ENCODE measurements at places on chromosomes 12 and 14.

DNA sequence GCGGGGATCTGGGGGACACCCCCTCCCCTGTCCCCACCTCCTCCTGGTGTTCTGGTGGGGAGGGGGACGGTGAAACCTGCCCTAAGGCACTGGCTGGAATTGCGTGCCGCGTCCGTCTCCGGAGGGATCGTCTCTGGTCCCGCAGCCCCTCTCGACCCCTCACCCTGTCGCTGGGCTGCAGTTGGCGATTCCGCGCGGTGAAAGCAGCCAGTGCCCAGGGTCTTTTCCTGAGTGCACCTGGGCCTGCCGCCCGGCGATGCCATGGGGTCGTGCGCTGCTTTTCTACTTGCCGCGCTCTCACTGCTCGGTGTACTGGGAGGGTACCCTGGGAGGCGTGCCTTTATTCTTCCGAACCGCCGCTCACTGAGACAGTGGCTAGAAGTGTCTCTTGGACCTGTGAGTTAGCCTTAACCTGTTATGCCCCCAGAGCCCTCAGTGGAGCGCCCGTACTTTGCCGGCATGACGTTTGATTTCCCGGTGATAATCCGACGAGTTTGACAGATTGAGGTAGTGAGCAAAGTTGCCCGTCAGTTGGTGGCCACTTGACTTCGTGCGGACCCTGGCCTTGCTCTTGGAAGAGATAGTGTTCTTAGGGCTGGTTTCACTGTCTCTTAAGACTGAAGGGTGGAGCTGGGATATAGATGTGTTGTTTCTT lies 788 bp downstream of the SFSWAP start:
- no peak for DNase-seq

DNA sequence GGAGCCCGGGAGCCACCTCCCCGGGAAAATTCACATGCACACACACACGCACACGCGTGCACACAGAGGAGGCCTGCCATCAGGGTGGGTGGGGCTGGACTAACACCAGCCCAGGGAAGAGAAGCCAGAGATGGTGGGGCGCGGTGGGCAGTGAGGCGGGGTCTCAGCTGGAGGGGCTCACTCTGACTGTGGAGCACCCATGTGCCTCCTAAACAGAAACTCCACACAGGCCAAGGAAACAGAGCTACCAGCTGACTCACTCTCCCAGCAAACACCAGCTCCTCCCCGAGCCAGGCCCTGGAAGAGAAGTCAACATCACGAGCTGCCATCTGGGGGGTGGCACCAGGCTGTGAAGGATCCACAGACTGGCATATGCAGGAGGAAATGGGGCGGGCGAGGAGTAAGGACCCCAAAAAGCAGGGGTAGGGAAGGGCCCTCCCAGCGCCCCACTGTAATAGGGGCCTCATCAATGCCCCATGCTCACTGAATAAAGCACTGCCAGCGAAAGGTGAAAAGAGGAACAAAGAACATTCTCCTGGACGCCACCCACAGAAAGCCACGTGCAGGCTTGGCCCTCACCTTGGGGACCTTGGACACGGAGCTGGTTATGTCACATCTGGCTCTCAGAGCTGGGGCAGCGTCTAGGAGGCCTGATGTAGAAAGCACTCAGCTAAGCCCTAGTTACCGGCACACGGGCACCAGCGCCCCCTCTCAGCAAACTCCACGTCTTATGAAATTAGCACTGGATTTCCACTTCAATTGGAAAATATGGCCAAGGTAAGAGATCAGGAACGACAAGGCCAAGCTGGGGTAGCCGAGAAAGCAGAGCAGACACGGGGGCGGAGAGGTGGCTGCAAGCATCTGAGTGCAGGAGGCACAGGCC lies 8.4 kb upstream of the INF2 start:
- no peak for DNase-seq

DNA sequence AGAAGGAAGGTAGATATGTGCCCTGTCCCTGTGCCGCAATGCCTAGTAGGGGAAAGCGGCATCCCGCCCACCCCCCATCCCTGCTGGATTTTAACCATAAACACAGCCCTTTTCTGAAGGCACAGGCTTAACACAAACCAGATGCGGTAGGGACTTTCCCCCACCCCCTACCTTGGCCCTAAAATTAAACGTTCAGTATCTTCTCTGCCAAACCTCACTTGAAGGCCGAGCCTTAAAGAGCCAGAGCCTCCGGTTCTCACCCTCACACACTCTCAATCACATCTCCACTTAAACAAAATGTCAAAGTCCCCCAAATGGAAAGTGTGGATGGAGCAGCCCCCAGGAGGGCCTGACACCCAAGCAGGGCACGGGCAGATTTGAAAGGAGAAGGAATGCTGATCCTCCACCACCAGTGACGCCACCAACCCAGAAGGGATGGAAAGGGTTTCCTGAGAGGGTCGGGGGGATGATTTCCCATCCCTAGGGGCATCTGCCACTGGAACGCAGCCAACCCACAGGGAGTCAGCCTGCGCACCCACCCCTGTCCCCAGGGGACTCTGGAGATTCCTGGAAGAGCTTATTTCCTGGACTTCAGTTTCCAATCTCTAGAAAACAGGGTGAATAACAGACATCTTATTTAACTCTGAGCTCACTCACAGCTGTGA lies 26.4 kb downstream of the ACTN1 start:
- DNase-seq = no peak

DNA sequence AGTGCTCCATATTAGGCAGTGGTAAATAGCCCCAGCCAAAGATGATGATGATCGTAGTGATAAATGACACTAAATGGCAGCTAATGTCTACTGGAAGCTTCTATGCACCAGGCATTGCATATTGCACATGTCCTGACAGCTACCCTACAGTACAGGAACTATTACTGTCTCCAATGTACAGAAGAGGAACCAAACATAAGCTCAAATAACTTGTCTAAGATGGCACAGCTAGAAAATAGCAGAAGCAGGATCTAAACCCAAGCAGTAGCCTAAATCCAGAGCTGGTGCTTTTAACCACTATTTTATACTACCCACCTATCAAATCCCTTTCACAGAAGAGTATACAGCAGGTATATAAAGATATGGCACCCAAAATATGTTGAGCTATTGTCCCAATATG lies 28.9 kb downstream of the ESR2 start:
- no peak for DNase-seq

DNA sequence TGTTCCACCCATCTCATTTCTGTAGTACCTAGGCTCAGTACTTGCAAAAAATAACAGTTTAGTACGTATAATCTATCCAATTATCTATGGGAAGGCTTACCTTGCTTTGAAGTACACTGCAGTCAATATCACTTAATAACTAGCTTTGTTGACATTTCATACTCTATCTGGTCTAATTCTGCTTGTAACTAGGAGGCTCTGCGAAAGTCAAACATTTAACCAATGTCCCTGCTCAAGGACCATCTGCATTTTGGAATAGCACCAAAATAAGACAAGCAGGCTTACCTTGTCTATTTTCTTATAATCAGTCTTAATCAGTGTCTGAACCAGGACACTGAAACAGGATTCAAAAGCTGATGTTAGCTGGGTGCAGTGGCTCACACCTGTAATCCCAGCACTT lies 39.9 kb downstream of the SLC25A47 start:
- no peak for DNase-seq

Data from stimulated activated CD8-positive, alpha-beta memory T cell treated with anti-CD3 and anti-CD28 coated beads, Interleukin-4, amount 100 ng/mL, for 4 hours (primary cell).